ENCODE measurements at places on chromosomes 5 and 9.

DNA sequence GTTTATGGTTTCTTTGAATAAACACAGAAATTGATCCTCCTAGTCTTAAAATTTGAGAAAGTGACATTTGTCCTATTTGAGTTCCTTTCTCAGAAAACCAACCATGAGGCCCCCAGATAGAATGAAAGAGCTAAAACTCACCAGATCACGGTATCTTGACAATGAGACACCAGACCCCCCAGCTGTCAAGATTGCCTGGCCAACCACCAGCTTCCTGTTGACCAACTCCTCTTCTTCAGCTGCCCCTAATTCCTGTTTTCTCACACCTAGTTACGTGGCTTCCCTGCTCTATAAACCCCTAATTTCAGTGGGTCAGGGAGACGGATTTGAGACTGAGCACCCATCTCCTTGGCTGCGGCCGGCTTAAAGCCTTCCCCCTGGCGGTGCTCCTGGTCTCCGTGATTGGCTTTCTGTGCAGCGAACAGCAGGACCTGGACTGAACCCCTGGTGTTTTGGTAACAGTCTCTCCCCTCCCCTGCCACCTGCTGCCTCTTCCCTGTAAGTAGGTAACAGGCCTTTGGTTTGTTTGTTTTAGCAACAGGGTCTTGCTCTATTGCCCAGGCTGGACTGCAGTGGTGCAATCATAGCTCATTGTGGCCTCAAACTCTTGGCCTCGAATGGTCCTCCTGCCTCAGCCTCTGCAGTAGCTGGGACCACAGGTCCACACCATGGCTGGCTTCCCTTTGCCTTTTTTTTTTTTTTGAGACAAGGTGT is 4.8 kb upstream of the ENTPD2 start:
- DNase-seq: no peak

GRCh38 chr5:58794875-58795274 is 212.0 kb downstream of the RAB3C start:
- DNase-seq: peak; percentile 37

DNA sequence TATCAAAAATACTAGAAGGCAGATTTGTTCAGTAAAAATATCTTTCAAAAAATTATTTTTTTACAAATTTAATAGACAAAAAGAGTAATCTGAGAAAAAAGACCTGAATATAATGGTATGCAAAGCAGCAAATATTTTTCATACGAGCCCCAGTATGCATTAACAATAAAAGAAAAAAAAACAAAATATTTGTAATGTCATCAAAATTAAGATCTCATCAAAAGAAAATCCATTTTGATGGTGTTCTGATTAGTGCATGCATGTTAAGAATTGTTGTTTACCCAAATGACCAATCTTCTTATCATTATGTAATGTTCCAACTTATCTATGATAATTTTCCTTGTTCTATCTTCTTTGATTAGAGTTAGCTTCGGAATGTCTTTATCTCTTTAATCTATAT is 106.1 kb downstream of the CDH9 start:
- no peak for DNase-seq

GRCh38 chr5:133995341-133995740 is 9.4 kb downstream of the VDAC1 start:
- DNase-seq: no peak

DNA sequence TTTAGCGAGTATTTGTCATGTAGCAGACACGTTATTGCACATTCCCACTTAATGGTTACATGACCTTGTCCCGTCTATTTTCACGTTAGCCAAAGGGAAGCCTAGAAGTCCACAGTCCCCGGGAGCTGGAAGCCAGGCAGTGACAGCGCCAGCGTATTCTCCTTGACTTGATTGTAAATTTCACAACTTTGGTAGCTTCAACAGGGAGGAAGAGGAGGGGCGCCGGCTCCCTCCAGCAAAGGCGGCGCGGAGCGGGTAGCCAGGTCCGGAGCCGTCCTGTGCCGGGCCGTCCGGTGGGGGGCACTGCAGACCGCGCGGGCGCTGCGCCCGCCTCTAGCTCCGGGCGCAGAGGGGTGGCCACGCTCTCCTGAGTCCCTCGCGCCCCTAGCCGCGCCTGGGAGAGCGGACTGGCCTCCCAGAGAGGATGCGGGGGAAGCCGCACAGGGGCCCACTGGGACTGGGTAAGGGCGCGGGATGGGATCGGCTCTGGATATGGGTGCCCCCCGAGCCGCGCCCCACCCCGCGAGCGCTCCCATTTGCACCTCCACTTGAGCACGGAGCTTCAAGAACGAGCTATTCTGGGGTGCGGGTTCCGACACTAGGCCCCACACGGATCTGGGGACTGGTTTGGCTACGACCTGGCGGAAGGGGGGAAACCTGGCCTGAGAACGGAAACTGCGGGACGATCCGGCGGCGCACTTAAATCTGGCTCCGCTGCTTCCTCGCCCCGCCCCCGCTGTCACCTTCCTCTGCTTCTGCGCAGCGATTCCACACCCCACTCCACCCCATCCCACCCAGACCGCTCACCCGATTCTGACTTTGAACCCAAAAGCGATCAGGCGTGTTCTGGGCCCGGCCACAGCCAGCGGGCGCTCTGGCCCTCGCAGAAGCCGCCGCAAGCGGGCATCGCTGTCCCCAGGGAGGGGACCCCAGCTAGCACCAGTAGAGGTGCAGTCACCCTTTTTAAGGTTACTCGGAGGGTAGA is 23.8 kb downstream of the KLF4 start:
- peak; percentile 44 for DNase-seq

GRCh38 chr5:65823845-65824445 is 101.9 kb downstream of the NLN start:
- DNase-seq: no peak

DNA sequence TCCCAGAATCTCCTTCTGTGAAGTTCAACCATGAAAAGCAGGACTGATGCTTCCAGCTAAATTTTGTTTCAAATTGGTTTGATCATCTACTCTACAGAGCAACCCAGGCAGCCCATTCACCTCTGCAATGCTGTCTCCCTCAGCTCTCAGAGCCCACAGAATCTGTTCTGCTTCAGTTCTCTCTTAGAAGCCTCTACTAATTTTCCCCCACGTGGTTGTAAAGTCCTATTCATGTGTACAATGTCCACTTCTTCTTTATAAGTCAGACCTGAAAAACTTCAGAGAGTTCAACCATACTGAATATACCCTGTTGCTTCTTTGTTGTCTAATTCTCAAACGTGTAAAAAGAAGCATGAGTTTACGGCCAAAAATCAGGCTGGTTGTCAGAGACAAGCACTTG is 21.3 kb upstream of the FAM13B start:
- DNase-seq: no peak

- DNase-seq: no peak
These were observed 67.0 kb upstream of the NEK6 start for GRCh38 chr9:124190761-124191160.

GRCh38 chr5:144310621-144311020 is 139.9 kb downstream of the KCTD16 start:
- no peak for DNase-seq

- DNase-seq: no peak
These were observed 35.5 kb upstream of the TENT2 start for GRCh38 chr5:79576606-79577289.

GRCh38 chr9:83000765-83001164 is 62.2 kb downstream of the RASEF start:
- DNase-seq: no peak

DNA sequence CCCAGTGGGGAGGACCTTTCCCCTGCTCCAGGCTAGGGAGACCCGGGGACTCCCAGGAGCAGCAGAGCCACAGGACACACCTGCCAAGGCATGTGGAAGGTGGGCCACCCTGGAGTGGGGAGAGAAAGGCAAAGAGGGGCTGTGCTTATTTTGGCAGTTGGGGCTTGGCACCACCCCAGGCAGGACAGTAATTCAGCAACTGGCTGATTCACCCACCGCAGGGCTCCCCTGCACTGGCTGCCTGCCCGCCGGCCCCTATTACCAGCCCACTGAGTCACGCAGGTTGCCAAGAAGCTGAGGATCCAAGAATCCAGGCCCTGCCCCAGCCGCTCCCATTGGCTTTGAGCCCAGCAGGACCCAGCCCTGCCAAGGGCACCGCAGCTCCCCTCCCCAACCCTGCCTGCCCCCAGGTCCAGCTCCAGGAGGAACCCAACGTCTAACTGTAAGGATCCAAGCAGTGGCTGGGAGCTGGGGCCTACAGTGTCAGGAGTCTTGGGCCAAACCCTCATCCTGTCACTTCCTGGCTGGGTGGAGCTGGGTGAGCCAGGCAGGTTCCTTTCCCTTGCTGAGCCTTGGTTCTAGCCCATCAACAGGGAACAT is 14.2 kb upstream of the RALGDS start:
- peak; percentile 83 for DNase-seq

DNA sequence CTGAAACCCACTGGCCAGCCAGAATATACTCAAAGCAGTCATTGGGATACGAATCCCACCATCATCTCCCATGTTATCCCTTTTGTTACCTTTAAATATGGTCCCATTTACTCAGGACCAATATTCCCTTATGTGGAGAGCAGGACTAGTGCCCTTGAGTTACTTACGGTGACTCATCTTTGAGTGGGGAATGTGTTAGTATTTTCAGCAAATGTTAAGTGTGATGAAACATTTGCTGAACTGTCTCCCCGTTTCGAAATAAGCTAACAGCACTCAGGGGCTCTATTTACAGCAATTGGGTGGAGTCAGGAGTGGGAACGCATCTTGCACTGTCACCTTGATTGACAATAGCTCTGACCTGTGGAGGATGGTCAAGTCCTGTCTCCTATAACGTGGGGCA is 67.4 kb downstream of the CTSL start:
- no peak for DNase-seq

DNA sequence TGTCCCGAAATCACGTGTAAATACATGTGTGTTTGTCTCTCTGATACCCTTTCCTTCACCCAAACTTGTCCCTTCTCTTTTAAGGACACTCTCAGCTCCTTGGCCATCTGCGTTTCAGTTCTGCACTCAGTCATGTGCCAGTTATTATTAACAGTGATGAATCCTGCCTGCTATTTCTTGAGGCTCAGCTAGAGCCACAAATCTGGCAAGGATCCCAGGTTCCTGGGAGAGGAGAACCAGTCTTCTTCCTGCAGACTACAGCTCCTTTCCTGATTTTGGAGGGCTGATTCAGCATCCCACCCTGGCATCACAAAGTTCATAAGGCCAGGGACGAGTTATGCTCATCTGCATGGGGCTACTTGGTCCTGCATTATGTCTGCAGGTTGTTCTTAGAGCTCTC is 5.6 kb downstream of the MAMDC2 start:
- DNase-seq: no peak

DNA sequence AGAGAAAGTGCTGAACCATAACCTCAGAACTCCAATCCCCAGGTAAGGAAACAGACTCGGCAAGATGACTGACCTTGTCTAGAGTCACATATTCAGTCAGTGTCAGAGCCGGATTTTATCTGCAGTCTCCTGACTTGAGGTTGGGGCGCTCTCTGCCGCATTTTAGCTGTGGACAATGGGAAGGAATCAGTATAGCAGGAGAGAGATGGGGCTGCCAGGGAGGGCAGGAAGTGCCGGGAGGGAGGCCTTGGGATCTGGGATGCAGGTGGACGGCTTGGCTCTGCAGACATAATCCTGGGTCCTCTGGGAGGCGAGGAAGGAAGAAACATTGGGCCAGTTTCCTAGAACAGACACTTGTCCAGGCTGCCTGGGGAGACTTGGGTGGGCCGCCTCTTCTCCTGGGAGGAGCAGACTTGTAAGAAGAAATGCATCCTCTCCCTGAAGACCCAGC is 39.7 kb upstream of the COL15A1 start:
- no peak for DNase-seq

GRCh38 chr5:44783634-44784315 is 25.0 kb upstream of the MRPS30 start:
- no peak for DNase-seq

GRCh38 chr5:56475689-56476486 is 242.8 kb upstream of the ANKRD55 start:
- no peak for DNase-seq

- no peak for DNase-seq
These were observed 398.1 kb downstream of the EBF1 start for GRCh38 chr5:158701406-158702177.

DNA sequence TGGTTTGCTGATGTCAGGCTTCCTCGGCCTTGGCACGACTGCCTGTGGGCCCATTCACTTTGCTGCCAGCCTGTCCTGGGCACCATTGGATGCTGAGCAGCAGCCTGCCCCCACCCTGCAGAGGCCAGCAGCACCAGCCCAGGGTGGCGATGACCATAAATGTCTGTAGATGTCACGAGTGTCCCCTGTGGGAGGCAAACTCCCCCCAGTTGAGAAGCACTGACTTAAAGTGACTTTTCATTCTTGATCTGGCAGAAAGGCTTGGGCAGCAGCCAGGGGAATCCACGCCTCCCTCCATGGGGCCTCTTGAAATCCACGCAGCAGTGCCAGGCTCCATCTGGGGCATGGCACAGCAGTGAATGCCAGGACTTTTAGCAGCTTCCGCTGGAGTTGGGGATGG is 21.8 kb downstream of the IRX4 start:
- no peak for DNase-seq

DNA sequence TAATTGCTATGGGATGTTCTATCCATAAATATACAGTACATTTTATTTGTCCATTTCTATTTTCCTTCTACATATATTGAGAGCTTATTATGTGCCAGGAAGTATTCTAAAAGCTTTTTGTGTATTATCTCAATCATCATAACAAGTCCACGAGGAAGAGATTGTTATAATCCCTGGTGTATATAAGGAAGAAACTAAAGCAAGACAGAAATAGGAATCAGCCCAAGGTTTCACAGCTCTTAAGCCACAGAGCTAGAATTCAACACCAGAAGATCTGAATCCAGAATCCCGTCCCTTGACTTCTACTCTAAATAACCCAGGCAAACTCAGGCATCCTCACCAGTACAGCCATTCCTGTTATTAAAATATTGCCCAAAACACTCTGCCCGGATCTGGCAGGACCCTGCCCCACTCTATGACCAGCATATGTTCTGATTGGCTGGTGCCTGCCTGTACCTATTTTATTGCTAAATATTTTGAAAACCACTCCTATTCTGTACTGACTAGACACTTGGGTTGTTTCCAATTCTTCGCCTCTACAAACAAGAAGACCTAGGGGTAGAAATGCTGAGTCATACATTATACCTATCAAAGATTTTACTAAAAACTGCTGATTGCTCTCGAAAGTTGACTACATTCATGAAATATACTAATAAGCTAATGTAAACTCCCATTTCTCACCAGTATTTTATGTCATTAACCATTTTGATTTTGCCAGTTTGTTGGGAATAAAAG is 297.4 kb downstream of the ENC1 start:
- no peak for DNase-seq

DNA sequence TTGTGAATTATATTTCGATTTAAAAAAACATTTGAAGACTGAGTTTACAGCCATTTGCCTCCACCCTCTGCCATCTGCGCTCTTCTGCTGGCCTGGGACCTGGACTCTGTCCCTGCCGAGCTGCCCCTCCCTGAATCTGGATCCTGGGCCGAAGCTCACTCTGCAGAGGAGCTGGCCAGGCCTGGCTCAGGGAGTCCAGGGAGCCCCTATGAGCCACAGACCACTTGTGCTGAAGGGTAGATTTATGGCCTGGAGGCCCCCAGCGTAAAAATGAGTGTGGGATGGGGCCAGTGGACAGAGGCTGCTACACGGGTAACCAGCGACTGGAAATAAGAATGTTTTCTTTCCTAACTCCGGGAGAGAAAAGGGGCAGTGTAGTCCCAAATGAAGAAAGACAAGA is 129.8 kb downstream of the FGF18 start:
- no peak for DNase-seq

All from activated CD8-positive, alpha-beta T cell treated with anti-CD3 and anti-CD28 coated beads for 36 hours (primary cell).